Activated T-cell treated with anti-CD3 and anti-CD28 coated beads, Interleukin-2, amount 50 U/mL, for 24 hours (primary cell): ENCODE measurements at places on chromosomes 3 and 15.
A peak's percentile ranks its signal among the peaks of the same experiment; 100 is the strongest.

DNA sequence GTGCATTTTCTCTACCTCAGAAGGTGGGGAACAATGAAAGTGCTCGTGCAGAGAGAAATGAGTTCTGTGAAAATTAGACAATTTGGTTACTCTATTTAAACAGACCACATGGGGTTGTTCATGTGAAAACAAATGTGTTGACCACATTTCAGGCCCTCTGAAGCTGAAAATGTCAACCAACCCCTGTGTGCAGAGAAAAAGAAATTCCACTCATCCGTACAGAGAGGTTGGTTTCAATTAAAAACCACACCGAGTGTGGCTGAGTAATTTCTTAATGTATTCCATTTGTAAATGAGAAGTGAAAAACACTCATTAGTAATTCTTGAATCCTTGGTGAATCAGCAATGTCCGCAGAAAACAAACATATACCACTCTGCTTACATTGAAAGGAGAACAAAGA is 46.9 kb upstream of the SLC7A14 start:
- no peak for DNase-seq

DNA sequence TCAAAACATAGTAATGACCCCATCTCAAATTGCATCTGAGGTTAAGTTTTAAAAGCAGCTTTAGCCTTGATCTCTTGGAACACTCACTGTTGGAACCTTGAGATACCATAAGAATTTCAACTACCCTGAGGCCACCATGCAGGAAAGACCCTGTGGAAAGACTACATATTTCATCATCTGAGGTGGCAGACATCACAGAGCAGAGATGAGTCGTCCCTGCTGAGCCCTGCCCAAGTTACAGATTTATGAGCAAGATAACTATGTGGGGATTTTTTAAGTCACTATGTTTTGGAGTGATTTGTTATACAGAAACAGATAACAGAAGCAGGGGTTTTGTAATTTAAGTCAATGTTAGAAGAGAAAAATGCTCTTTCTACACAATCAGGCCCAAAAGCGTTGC is 168.4 kb downstream of the STAC start:
- DNase-seq: no peak

- DNase-seq: no peak
These were observed 1049.3 kb downstream of the MCTP2 start for GRCh38 chr15:95280711-95281110.

GRCh38 chr3:178206521-178206920 is 329.7 kb upstream of the KCNMB2 start:
- no peak for DNase-seq

GRCh38 chr3:8914491-8914890 is 48.8 kb downstream of the RAD18 start:
- no peak for DNase-seq

DNA sequence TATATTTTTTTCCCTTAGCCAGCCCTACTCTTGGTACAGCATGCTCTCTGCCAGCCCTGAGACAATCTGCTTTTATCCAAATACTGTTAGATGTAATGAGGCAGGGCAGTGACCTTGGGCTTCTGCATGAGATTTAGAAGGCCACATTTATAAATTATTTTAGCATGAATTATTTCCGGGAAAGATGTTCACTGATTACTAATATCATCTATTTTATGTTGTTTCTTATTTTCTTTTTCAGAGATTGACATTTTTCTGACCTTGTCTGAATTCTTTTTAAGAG is 23.1 kb downstream of the CRTC3 start:
- DNase-seq: no peak

- no peak for DNase-seq
These were observed 22.5 kb downstream of the UPK1B start for GRCh38 chr3:119195911-119196310.

DNA sequence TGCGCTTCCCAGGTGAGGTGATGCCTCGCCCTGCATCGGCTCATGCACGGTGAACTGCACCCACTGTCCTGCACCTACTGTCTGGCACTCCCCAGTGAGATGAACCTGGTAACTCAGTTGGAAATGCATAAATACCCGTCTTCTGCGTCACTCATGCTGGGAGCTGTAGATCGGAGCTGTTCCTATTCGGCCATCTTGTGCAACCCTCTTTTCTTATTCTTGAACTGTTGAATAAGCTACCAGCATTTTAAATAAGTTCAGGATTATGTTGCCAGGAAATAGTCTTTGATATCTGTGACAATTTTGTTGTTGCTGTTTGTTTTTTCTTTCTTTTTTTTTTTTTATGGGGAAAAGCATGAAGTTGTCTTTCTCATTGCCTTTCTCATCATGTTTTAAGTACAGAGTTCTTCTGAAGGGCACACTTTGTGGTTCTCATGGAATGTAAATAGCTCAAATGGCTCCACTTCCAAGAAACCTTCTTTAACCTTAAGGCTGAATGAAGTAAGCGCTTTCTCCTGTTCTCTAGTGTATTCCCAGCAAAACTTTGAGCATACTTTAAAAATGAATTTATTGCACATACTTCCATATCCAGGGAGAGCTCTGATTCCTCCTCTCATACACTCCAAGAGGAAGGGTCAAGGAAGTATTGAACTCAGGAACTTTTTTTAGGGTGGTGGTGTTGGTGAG is 468.0 kb upstream of the TBL1XR1 start:
- no peak for DNase-seq

DNA sequence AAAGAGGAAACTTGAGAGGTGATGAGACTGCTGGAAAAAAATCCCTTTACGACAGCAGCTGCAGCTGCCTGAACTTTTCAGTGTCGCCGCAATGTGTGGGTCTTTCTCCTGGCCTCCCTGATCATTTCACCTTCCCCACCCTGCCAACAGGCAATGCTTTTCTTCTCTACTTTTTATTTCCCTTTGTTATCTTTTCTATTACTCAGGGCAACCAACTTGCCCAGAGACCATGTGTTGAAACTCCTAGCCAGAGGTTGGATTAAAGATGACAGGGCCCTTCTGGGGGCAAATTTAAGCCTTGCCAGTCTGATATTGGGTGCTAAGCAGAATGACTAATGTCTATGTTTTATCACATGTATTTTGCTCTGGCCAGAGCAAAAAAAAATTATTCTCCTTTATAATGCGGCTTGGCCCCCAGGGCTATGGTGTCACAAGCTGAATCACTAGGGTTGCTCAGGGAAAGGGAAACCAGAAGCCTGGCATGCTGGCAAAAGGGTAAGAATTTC is 51.5 kb upstream of the CFAP20DC start:
- no peak for DNase-seq

DNA sequence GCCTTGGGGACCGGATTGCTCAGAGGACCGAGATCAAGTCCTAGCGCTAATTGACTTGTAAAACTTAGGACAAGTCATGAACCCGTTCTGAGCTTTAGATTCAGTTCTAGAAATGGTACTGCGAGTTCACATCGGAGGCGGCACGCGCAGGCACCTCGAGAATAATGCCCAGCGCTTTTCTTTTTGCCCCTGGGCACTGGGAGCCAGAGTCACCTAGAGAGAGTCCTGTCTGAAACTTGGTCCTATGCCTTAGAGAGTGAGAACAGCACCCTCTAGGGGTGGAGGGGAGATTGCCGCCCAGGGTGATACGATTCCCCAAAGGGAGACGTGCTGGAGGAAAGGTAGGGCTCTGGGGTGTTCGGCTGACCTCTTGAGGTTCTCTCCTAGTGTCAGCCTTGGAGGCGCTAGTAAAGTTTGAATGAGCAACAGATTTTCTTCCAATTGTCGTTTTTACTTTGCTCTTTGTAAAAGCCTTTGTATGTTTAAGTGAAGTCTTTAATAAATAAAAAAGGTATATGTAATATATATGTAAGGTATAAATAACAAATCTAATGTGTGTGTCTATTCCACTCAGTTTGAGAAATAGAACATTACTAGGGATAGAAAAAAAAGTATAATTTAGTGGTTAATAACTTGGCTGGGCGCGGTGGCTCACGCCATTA is 826 bp downstream of the EEF1AKMT4 start:
- peak; percentile 91 for DNase-seq

- no peak for DNase-seq
These were observed 58.5 kb downstream of the ECT2 start for GRCh38 chr3:172808969-172809546.

- no peak for DNase-seq
These were observed 408 bp downstream of the WDR82 start for GRCh38 chr3:52277972-52278509.

- DNase-seq: no peak
These were observed 171.4 kb downstream of the NSUN3 start for GRCh38 chr3:94234177-94234788.

DNA sequence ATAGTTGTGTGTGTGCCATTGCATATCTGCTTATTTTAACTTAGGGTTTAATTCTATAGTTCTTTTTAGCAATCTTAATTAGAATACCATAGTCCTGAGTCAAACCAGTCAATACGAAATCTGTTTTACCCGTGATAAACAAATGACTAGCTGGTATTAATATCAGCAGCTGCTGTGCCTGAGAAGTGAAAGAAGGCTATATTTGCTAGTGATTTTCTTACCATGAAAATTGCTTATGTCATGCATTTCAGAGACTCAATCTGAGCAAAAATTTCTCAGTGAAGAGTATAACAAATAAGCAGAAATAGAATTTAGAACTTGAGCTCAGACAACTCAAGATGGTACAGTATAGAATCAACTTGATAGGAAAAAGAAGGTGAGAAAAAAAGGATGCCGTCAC is 820.4 kb downstream of the NAALADL2 start:
- no peak for DNase-seq

GRCh38 chr3:165193366-165194254 is 2.6 kb downstream of the SLITRK3 start:
- no peak for DNase-seq
